T-cell (primary cell): ENCODE measurements at places on chromosomes 12 and 14. TPM values are rescaled to one million over a fixed set of nuclear protein-coding genes. Genes with fewer than 3 reads are reported as not detected.

The ADSS1 gene
- total RNA-seq = 3.5 TPM

The NANOG gene
- 0.54 TPM for total RNA-seq

DNA sequence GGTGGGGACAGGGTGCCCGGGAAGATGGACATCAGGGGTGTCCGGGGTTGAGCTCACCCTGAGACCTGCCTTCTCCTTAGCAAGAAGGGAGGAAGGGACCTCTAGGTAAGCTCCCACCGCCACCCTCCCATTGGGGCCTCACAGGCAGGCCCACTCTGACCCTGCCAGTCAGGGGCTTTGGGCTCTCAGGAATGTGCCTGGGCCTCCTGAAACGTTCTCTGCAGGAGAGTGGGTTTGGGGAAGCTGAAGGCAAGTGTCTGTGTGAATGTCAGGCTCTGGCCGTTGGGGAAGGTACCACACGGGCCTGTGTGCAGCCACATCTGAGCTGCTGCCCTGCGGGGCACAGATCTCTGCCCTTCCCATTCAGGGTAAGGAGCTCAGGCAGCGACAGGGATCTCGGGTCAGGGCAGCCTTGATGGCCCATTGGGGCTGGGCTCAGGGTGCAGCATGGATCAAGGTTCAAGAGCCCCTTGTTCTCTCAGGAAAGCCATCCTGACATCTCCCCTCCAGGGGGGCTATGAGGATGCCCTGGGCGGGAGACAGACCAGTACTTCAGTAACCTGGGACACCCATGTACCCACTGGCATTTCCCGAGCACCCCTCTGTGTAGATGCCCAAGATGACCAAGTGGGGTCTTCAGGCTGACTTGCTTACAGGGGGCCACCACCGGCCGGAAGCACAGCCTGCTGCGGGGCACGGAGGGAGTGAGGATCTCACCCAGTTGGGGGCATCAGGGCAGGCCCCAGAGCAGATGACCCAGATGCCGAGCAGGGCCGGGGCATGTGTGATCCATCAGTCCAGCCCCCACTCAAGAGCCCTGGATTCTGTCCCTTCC, 29.7 kb downstream of the FAM222A start:
- H3K27ac ChIP-seq = no peak overlapping the region
- H3K27me3 ChIP-seq = no peaks in the 10 kb centered on the region
- no peak for DNase-seq
- no peak overlapping the region for H3K4me3 ChIP-seq

- H3K27ac ChIP-seq = no peak overlapping the region
- DNase-seq = no peak
- H3K27me3 ChIP-seq = peaks cover 77% of the 10 kb centered on the region
- H3K4me3 ChIP-seq = no peak overlapping the region
- H3K4me1 ChIP-seq = peaks cover 30% of the 10 kb centered on the region
- H3K36me3 ChIP-seq = peaks cover 17% of the 10 kb centered on the region
Measured at GRCh38 chr12:57236201-57236924, 6.9 kb downstream of the SHMT2 start.

DNA sequence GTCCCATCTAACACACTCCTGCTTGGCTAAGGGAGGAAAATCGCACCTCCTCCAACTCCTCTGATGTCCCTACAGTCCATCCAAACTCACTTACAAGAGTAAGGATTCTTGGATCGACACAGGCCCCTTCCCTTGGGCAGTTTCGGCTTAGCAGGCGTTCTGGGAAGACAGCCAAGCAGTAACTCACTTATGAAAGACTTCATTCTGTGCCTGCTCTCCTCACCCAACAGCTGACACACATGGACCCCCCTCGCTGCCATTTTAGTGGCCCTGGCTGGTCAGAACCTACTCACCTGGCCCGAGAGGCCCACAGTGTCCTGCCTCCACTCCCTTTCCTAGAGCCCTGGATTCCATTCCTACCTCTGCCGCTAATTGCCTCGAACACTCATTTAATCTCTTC, 52.3 kb upstream of the BCL2L14 start:
- peaks cover 25% of the 10 kb centered on the region for H3K4me1 ChIP-seq
- no peak overlapping the region for H3K27ac ChIP-seq
- no peak overlapping the region for H3K4me3 ChIP-seq
- no peaks in the 10 kb centered on the region for H3K36me3 ChIP-seq

DNA sequence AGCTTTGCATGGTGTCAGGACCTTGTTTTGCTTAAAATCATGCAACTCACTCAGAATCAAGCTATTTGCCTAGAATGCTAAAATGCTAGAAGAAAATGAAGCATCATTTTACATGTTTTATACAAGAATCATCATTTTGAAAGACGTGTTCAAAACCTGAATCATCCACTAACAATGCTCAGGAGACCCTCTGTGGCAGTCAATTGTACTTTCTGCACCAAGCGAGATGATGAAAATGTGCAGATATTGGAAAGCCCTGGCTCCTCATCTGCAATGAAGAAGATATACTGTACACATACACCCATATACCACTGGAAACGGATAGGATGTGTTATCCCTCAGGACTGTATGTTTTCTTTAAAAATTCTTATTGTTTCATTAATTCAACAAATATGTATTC, 92.7 kb downstream of the DYRK2 start:
- no peak overlapping the region for H3K27ac ChIP-seq
- no peaks in the 10 kb centered on the region for H3K36me3 ChIP-seq
- no peaks in the 10 kb centered on the region for H3K27me3 ChIP-seq
- no peaks in the 10 kb centered on the region for H3K4me1 ChIP-seq
- no peak for DNase-seq
